ENCODE measurements at places on chromosomes 7 and 10. TPM values are rescaled to one million over a fixed set of nuclear protein-coding genes. Genes with fewer than 3 reads are reported as not detected.

ANKRD30A gene
- not detected for total RNA-seq

- no peak for DNase-seq
These were observed 38.3 kb upstream of the PDCD4 start for GRCh38 chr10:110833234-110833940.

POU6F2 gene
- total RNA-seq: not detected

COPS6 gene
- total RNA-seq: 74.0 TPM

DNA sequence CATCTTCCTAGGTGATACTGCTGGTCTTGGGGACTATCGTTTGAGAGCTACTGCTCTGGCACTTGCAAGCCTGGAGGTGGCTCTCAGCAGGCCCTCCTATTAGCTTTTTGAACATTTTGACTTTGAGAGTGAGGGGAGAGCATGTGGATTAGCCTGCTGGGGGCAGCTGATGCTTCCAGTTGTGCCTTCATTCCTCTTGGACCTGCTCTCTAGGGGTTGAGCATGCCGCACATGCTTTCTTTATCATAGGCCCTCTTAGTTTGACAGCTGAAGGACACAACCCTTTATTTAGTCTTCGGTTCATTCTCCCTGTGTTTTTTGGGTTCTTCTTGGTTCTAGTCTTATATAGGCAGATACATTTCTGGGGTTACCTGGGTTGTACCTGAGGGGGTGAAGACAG, 132.1 kb downstream of the GALNT17 start:
- no peak for DNase-seq

- DNase-seq: no peak
These were observed 110.4 kb downstream of the TCF7L2 start for GRCh38 chr10:113060201-113061053.

DNA sequence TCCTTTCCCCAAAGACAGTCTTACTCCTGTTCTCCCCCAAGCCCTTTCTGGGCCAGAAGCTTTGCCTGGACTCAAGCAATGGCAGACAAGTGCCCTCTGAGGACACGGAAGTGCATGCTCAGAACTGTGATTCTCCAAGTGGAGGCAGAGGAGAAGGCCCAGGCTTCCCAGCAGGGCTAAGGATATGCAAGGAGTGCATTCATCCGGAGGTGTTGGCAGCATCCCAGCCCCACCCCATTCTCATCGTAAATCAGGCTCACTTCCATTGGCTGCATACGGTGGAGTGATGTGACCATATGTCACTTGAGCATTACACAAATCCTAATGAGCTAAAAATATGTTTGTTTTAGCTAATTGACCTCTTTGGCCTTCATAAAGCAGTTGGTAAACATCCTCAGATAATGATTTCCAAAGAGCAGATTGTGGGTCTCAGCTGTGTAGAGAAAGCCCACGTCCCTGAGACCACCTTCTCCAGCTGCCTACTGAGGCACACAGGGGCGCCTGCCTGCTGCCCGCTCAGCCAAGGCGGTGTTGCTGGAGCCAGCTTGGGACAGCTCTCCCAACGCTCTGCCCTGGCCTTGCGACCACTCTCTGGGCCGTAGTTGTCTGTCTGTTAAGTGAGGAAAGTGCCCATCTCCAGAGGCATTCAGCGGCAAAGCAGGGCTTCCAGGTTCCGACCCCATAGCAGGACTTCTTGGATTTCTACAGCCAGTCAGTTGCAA, 1.4 kb upstream of the RBP3 start:
- no peak for DNase-seq

C10orf105 gene
- 1.1 TPM for total RNA-seq

BET1 gene
- 13.7 TPM for total RNA-seq

GRCh38 chr10:129055986-129056385, 411.1 kb upstream of the MGMT start:
- no peak for DNase-seq

DNA sequence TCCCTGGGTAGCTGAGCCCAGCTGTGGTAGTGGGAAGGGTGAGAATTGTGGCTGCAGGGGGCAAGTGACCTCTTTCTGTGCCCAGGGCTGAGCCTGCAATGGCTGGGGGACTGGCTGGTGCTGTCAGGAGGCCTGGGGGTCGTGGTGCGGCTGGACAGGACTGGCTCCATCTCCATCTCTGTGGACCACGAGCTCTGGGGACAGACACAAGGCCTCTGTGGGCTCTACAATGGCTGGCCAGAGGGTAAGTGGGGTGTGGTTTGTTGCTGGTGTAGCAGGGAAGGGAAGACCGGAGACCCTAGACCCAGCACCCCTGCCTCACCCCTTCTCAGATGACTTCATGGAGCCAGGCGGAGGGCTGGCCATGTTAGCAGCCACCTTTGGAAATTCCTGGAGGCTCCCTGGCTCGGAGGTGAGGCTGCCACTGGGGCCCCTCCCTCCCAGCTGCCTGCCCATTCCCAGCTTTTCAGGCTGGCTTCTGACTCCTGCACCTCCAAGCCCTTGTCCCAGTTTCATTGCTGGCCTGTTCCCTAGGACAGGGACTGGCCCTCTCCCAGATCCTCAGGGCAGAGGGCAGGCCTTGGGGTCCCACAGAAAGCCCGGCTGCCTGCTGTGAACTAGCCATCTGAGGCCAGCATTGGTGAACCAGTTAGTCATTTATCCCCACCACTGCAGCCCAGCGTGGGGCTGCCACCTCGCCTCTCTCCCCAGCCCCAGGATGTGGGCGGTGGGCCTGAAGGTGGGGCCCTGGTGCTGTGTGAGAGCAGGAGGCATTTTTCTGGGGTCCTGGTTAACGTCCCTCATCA, 5.5 kb upstream of the ZNF467 start:
- DNase-seq: no peak

GRCh38 chr7:137772316-137772715, 74.5 kb downstream of the DGKI start:
- DNase-seq: no peak

ARHGEF5 gene
- total RNA-seq: 10.0 TPM

ATG9B gene
- total RNA-seq: 6.8 TPM

DNA sequence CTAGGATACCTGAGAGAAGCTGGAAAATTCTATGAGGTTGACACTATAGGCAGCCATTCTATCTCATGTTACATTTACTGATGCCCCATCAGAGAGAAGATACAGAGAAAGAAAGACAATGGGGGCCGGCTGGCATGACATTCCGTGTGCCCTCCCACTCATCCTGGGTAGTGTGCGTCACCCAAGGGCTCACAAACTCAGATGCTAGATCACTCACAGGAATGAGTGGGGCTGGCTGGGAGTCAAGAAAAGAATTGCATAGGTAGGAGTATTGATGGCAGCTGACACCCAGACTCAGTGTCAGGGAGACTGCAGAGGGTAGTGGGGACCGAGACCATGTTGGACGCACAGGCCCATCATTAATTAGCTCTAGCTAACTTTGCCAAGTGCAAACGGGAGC, 1113.5 kb upstream of the AUTS2 start:
- DNase-seq: no peak

HABP2 gene
- total RNA-seq: not detected

LIPK gene
- not detected for total RNA-seq

- DNase-seq: no peak
These were observed 24.7 kb downstream of the AUTS2 start for GRCh38 chr7:69622960-69623359.

- DNase-seq: no peak
These were observed 32.0 kb upstream of the NRG3 start for GRCh38 chr10:81843042-81843441.

GRCh38 chr10:35453855-35454532, 117.7 kb downstream of the CCNY start:
- DNase-seq: no peak

DNA sequence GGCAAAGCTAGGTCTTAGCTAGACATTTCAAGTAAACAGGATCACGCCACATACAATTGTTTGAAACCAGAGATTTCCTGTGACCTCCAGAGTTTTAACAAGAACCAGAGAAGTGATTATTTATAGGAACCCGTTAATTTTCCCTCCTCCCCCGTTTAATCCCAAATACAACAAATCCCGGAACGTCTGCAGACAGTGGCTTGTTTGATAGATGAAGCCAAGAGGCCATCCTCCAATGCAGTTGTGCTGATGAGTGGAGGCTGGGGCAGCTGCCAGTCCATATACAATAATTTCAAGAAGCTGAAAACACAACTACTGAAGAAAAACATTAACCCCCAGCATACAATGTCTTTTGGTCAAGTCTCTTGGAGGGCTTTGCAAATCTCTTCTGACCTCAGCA, 971.6 kb upstream of the ZNF722 start:
- DNase-seq: no peak

GRCh38 chr7:103660455-103661371, 214.7 kb upstream of the SLC26A5 start:
- DNase-seq: no peak

DNA sequence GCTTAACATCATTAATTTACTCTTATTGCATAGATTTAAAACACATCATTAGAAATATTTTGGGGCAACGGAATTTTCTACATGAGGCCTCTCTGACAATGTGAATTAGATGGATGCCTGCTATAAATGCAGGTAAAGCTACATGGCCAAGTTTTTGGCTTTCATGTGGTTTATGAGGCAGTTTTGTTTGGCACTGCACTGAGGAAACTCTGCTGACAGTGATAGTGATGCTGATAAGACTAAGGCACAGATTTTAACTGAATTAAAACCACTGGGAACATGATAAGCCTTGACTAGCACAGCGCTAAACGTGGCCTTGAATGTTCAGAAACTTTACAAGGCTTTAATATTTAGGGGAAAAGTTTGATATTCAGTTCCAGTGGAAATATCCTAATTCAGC, 114.3 kb upstream of the NOBOX start:
- DNase-seq: no peak

- no peak for DNase-seq
These were observed 86.9 kb upstream of the TNRC18 start for GRCh38 chr7:5510426-5511045.

DNA sequence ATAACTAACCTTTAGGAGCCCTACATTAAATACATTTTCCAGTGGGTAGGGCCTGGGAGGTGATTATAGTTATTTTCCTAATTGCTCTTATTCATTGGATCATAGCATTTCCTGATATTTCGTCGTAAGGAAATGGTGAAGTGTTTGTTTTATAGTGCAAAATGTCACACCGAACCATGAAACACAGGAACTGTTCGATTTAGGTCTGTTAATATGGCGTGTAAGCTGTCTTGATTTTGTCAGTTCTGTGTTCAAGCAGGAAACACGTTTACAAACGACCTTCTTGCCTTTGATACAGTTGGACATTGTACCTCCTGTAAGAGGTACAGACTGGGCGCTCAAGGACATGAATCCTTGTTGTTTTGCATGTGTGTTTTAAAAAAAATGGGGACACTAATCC, 14.8 kb downstream of the RBM17 start:
- no peak for DNase-seq

SNX8 gene
- total RNA-seq: 28.3 TPM

HOXA7 gene
- total RNA-seq: not detected

SLC16A12 gene
- total RNA-seq: not detected
